Activated naive CD8-positive, alpha-beta T cell treated with anti-CD3 and anti-CD28 coated beads, Interleukin-2, amount 50 U/mL, for 24 hours (primary cell): ENCODE measurements at places on chromosomes 16 and 17.
A peak's percentile ranks its signal among the peaks of the same experiment; 100 is the strongest.

DNA sequence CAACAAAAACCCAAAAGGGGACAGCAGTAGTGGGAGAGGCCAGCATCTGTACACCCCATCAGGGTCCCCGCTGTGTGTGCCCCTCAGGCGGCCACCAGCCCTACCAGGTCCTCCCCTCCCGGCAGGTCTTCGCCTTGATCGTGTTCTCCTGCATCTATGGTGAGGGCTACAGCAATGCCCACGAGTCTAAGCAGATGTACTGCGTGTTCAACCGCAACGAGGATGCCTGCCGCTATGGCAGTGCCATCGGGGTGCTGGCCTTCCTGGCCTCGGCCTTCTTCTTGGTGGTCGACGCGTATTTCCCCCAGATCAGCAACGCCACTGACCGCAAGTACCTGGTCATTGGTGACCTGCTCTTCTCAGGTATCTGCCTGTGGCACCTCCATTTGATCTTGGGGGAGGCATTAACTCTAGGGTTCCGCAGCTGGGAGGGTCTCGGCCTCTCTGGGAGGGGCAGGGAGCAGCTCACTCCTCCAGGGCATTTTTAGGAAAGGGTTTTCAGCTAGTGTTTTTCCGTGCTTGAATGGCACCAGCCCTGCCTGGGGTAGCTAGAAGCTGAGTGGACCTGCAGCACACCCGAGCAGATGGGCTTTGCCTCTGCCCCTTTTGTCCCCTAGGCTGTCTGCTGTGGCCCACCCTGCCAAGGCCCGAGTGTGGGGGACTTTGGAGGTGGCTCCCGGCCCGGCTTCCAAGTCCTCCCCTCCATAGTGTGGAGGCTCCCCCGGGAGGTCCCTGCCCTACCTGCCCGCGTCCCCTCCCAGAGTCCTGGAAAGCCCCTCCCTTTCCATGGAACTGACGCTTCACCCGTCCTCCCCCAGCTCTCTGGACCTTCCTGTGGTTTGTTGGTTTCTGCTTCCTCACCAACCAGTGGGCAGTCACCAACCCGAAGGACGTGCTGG lies 2.6 kb downstream of the SYNGR2 start:
- peak overlapping the region; percentile 75 for H3K27ac ChIP-seq
- peaks cover 46% of the 10 kb centered on the region for H3K4me1 ChIP-seq
- peak overlapping the region; percentile 78 for H3K4me3 ChIP-seq
- no peak for DNase-seq
- no peaks in the 10 kb centered on the region for H3K27me3 ChIP-seq

DNA sequence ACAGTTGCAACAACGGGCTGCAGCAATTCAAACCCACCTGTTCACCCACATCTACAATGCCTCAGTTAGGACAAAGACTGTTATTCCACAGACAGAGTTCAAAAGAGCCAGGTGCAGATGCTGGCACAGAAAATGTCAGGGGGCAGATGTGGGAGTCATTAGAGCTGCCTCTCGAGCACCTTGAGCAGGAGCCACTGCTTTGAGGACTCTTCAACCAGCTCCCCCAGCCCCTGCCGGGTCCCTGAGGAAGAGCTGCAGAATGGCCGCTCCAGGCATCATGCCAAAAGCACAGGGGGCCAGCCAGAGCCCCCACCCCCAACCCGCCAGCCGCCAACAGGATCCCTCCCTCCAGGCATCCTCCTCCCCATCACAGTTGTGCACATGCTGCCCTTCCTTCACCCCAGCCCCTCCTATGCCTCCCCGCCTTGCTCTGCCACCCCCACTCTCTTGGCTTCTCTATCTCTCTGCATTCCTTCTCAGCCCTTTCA lies 20.8 kb downstream of the C17orf67 start:
- no peaks in the 10 kb centered on the region for H3K27me3 ChIP-seq
- no peak for DNase-seq
- no peaks in the 10 kb centered on the region for H3K36me3 ChIP-seq
- no peak overlapping the region for H3K4me3 ChIP-seq
- no peaks in the 10 kb centered on the region for H3K4me1 ChIP-seq
- no peak overlapping the region for H3K27ac ChIP-seq

- no peak overlapping the region for H3K4me3 ChIP-seq
- H3K36me3 ChIP-seq: no peaks in the 10 kb centered on the region
- no peak for DNase-seq
- no peaks in the 10 kb centered on the region for H3K27me3 ChIP-seq
- no peaks in the 10 kb centered on the region for H3K4me1 ChIP-seq
Measured at GRCh38 chr16:868846-869822, 68.6 kb upstream of the GNG13 start.

DNA sequence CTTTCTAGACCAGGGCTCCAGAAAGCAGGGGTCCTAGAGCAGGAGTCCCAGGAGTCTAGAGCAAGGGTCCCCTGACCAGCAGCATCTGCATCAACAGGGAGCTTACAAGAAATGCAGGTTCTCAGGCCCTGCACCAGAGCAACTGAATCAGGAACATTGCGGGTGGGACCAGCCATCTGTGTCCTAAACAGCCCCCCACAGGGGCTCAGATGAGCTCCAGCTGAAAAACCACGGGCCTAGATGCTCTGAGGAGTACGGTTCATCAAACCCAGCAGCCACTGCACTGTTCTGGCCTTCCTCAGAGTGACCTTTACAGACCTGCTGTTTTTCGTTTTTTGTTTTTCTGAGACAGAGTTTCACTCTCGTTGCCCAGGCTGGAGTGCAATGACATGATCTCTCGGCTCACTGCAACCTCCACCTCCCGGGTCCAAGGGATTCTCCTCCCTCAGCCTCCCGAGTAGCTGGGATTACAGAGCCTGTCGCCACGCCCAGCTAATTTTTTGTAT lies 438.2 kb downstream of the SOX9 start:
- no peaks in the 10 kb centered on the region for H3K4me1 ChIP-seq
- H3K36me3 ChIP-seq: no peaks in the 10 kb centered on the region
- H3K4me3 ChIP-seq: no peak overlapping the region
- DNase-seq: no peak
- no peak overlapping the region for H3K27ac ChIP-seq
- peaks cover 1% of the 10 kb centered on the region for H3K27me3 ChIP-seq

GRCh38 chr16:79003026-79003609 lies 597.4 kb downstream of the MAF start:
- no peaks in the 10 kb centered on the region for H3K36me3 ChIP-seq
- H3K27me3 ChIP-seq: no peaks in the 10 kb centered on the region
- H3K27ac ChIP-seq: no peak overlapping the region
- H3K4me1 ChIP-seq: peaks cover 14% of the 10 kb centered on the region
- DNase-seq: no peak

DNA sequence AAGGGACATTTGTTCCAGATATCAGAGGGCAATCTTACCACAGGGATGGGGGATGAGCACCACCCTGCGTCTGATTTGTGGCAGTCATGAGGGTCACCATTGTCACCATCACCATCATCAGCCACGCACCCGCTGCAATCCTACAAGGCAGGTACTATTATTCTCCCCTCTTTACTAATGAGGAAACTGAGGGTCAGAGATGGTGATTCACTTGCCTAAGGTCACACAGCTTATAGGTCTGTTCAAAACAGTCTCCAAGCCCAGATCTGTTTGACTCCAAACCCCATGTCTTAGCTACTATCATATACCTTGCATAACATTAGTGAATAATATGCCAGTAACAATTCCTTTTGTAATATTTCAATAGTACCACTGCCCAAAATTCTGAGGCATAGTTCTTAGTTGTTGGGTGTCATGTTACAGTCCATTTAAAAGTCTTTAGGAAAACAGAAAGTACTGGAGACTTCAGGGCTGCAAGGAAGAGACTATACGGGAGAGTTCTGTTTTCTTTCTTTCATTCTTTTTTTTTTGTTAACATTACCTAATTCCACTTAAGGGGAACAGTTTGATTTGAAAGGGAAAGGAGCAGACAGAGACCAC lies 166.4 kb downstream of the C16orf95 start:
- no peak for DNase-seq
- no peak overlapping the region for H3K4me3 ChIP-seq
- H3K27me3 ChIP-seq: peaks cover 2% of the 10 kb centered on the region
- H3K36me3 ChIP-seq: no peaks in the 10 kb centered on the region
- no peaks in the 10 kb centered on the region for H3K4me1 ChIP-seq
- H3K27ac ChIP-seq: no peak overlapping the region

GRCh38 chr17:44222112-44222869 lies 2.8 kb upstream of the UBTF start:
- peak overlapping the region; percentile 89 for H3K4me3 ChIP-seq
- H3K27me3 ChIP-seq: no peaks in the 10 kb centered on the region
- peak; percentile 64 for DNase-seq
- peaks cover 21% of the 10 kb centered on the region for H3K4me1 ChIP-seq
- peak overlapping the region; percentile 86 for H3K27ac ChIP-seq

DNA sequence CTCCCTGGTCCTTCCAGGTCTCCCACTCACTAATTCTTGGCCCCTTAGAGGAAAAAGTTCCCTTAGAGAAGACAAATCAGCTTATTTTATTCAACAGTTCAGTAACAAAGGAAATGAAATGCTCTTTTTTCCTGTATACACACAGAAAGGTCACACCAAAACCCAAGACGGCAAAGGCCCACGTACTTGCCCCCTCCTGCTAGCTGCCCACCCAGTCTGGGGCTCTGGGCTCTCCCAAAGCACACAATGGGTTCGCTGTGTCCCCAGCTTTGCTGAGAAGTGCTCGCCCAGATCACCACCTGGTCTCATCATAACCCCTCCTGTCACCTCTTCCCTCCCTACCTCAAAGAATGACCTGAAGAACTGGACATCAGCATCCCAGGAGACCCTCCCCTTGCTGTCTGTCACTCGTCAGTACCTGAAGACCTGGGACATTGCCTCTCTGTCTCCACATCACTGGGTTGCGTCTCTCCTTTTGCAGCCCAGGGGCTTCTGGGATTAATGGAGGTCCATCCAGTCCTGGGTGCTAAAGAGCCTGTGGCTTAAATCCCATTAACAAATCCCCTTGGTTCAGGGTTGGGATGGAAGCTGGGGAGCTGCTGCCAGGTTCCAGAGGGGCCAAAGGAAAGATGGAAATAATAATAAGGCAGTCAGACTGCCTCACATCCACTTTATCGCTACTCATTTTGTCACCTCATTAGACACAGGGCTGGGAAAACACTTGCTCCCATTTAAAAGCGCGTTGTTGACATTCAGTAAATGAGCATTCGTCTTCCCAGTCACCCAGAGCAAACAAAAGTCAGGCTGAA lies 3.3 kb downstream of the SLC6A4 start:
- no peak overlapping the region for H3K27ac ChIP-seq
- DNase-seq: no peak
- peaks cover 10% of the 10 kb centered on the region for H3K4me1 ChIP-seq
- no peak overlapping the region for H3K4me3 ChIP-seq
- H3K27me3 ChIP-seq: peaks cover 60% of the 10 kb centered on the region
